Tibial nerve (tissue), 4 donors: ENCODE measurements at places on chromosomes 2 and 18. TPM values are rescaled to one million over a fixed set of nuclear protein-coding genes. Genes with fewer than 3 reads are reported as not detected.

GRCh38 chr18:23881778-23882177, 132.8 kb upstream of the TTC39C start:
- no peak overlapping the region for H3K27ac ChIP-seq
- no peaks in the 10 kb centered on the region for H3K4me1 ChIP-seq
- no peak for DNase-seq

- DNase-seq, result no peak
- H3K27ac ChIP-seq, result no peak overlapping the region
- peaks cover 32% of the 10 kb centered on the region for H3K36me3 ChIP-seq
- no peak overlapping the region for H3K4me3 ChIP-seq
- no peaks in the 10 kb centered on the region for H3K27me3 ChIP-seq
These were observed 44.0 kb downstream of the GPR155 start for GRCh38 chr2:174442546-174443510.

DNA sequence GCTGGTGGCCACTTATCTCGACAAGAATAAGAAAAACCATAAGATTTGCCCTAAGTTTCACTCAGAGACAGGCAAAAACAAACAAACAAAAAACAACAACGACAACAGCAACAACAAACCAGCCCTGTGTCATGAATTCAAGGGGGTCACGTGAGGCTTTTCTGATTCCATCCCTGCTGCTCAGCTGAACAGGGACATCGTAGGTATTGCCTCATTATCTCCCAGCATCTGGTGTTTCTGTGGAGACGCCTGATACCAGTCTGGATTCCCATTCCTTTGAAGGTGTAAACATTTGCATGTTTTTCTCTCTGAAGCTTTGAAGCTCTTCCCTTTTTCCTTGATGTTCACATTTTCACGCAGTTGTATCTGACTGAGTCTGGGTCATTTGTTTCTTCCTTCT, 117.4 kb downstream of the KCNF1 start:
- DNase-seq, result no peak
- H3K36me3 ChIP-seq, result no peaks in the 10 kb centered on the region

DNA sequence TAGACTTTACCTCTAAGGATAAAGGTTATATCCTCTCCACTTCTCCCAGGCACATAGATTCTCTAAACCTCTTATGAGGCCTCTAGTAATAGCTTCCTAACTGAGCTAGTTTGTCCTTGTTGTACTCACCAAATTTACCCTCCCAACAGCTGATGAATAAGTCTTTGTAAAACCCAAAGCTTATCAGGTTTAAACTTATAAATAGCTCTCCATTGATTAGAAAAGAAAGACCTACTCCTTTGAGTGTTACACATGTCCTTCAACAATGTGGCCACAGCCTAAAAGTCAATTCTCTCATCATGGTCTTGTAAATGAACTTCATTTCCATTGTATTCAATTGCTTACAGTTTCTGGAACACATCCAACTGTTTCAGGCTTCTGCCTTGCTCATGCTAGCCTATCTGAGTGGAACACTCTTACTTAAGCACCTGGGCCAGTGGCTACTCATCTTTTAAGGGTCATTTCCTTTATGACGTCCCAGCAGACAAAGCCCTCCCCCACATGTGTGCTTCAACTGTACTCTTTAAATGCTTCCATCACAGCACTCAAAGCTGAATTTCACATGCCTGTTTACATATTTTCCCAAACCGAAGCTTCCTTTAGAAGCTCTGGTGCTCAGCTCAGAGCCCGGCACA, 131.6 kb downstream of the CDH2 start:
- H3K4me1 ChIP-seq, result no peaks in the 10 kb centered on the region
- H3K4me3 ChIP-seq, result no peak overlapping the region
- no peak overlapping the region for H3K27ac ChIP-seq
- DNase-seq, result no peak

GRCh38 chr18:27750014-27750413, 426.9 kb downstream of the CDH2 start:
- H3K4me1 ChIP-seq, result no peaks in the 10 kb centered on the region
- no peaks in the 10 kb centered on the region for H3K36me3 ChIP-seq
- DNase-seq, result no peak
- no peak overlapping the region for H3K4me3 ChIP-seq
- no peak overlapping the region for H3K27ac ChIP-seq

- H3K4me3 ChIP-seq, result no peak overlapping the region
- H3K27me3 ChIP-seq, result no peaks in the 10 kb centered on the region
- H3K36me3 ChIP-seq, result no peaks in the 10 kb centered on the region
- no peak overlapping the region for H3K27ac ChIP-seq
- no peaks in the 10 kb centered on the region for H3K4me1 ChIP-seq
- no peak for DNase-seq
These were observed 193.7 kb downstream of the GCA start for GRCh38 chr2:162537651-162538050.

DNA sequence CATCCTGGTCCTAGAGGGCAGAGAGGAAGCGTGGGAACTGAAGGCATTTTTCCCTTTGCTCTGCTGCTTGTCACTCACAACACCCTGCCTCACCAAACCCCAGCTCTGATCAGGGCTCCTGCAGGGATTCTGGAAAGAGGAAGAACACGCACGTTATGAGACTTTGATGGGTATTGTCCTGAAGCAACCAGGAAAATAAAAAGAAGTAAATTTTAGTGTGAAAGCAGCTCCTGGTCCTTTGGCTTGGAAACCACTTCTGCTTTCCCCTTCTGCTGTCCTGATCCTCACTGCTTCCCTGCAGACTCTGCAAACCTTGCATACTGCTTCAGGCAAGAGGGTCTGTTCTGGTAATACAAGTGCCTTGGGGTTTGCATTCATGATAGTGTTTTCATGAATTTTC, 164.1 kb downstream of the SLC8A1 start:
- no peak for DNase-seq
- H3K27me3 ChIP-seq, result no peaks in the 10 kb centered on the region
- no peaks in the 10 kb centered on the region for H3K4me1 ChIP-seq
- no peak overlapping the region for H3K27ac ChIP-seq

DNA sequence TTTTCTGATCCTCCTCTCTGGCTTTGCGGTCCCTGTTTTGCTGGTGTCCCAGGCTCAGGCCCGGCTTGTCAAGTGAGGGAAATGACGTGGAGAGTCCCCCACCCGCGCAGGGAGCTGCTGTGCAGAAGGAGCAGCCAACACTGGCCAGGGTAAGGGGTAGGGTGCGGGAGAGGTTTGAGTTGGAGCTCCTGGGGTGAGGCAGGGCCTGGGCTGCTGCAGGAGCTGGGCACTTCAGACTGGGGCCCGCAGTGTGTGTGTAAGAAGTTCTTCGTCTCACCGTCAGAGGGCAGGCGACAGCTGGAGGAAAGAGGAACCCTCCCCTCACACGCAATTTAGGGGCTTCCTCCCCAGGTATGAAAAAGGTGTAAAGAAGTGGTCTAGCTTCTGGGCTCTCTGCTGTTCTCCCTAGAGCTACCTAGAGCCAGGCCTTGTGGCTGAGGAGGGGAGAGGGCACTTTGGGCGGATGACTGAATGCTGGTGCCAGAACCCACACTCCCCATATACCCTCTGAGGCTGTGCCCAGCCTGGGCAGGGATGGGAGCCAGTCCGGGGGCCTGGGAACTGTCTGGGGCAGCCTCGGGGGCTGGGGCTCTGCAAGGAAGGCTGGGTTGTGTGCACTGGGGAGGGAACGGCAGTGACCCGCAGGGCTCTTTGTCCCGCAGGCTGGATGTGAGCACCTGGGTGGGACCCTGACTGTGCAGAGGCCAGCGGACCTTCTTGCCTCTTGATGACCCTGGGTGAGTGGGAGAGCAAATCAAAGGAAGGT, 11.8 kb downstream of the CELF4 start:
- no peaks in the 10 kb centered on the region for H3K36me3 ChIP-seq
- no peaks in the 10 kb centered on the region for H3K4me1 ChIP-seq
- no peaks in the 10 kb centered on the region for H3K27me3 ChIP-seq
- DNase-seq, result no peak
- no peak overlapping the region for H3K27ac ChIP-seq
- no peak overlapping the region for H3K4me3 ChIP-seq

- no peaks in the 10 kb centered on the region for H3K36me3 ChIP-seq
- no peaks in the 10 kb centered on the region for H3K27me3 ChIP-seq
- no peak overlapping the region for H3K4me3 ChIP-seq
These were observed 4.5 kb downstream of the LPIN1 start for GRCh38 chr2:11750917-11751316.

- DNase-seq, result no peak
- H3K4me1 ChIP-seq, result no peaks in the 10 kb centered on the region
- no peaks in the 10 kb centered on the region for H3K27me3 ChIP-seq
- no peak overlapping the region for H3K4me3 ChIP-seq
- H3K27ac ChIP-seq, result no peak overlapping the region
- no peaks in the 10 kb centered on the region for H3K36me3 ChIP-seq
These were observed 17.2 kb downstream of the COMMD1 start for GRCh38 chr2:61922714-61923113.

GRCh38 chr2:68031542-68032160, 31.2 kb downstream of the C1D start:
- no peaks in the 10 kb centered on the region for H3K36me3 ChIP-seq
- no peak overlapping the region for H3K4me3 ChIP-seq
- no peak for DNase-seq
- no peaks in the 10 kb centered on the region for H3K4me1 ChIP-seq
- H3K27ac ChIP-seq, result no peak overlapping the region

DNA sequence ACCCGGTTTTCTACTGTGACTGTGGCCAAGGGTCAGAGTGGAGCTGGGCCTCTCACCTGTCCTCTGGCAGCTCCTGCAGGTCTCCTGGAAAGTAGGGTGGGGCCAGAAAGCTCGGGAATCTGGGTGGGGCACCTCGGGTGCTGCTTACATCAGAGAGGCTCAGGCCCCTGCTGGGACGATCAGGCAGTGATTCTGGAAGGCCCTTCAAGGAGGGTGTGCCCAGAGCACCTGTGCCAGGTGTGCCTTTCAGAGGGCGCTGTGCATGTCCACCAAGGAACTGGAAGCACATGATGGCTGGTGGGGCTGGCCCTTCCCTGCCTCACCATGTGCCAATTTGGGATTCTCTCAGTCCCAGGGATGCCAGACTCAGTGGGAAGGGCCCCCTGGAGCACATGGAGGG, 44.0 kb downstream of the ATP6V1C2 start:
- H3K36me3 ChIP-seq, result no peaks in the 10 kb centered on the region
- no peaks in the 10 kb centered on the region for H3K4me1 ChIP-seq
- DNase-seq, result no peak
- H3K4me3 ChIP-seq, result no peak overlapping the region
- H3K27ac ChIP-seq, result no peak overlapping the region

DNA sequence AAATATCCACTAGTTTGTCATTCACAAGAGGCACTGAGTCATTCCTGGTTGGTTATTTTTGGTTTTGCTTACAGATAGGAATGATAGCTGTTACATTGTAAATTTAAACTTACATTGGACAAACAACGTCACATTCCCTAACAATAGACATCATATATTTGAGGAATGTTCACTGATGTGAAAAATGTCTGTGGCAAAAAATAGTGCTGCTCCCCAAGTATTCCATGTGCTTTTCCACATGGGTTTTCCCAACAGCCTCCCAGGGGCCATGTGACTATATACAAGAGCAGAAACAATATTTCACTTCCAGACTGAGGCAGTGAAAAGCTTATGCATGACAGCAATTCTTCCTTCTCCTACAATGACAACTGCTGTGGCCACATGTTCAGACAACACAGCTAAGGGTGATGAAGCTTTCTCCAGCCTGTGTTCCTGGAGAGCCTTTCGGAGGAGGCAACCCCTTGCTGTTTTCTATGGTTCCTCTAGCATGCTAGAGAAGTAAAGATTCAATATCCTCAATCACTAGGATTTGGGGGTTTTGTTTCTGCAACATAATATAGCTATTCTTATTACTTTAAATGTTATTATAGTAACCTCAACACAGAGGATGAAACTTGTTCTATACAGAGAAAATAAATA, 202.7 kb downstream of the PTH2R start:
- no peaks in the 10 kb centered on the region for H3K4me1 ChIP-seq
- no peaks in the 10 kb centered on the region for H3K27me3 ChIP-seq
- H3K27ac ChIP-seq, result no peak overlapping the region
- no peaks in the 10 kb centered on the region for H3K36me3 ChIP-seq
- H3K4me3 ChIP-seq, result no peak overlapping the region

- no peak for DNase-seq
- no peaks in the 10 kb centered on the region for H3K36me3 ChIP-seq
- no peaks in the 10 kb centered on the region for H3K27me3 ChIP-seq
- H3K4me3 ChIP-seq, result no peak overlapping the region
These were observed 75.6 kb downstream of the ATL2 start for GRCh38 chr2:38301340-38301968.

GRCh38 chr2:46966576-46966975, 51.0 kb upstream of the MCFD2 start:
- H3K27me3 ChIP-seq, result no peaks in the 10 kb centered on the region
- DNase-seq, result no peak
- H3K27ac ChIP-seq, result peak overlapping the region; percentile 78
- H3K4me3 ChIP-seq, result no peak overlapping the region

DNA sequence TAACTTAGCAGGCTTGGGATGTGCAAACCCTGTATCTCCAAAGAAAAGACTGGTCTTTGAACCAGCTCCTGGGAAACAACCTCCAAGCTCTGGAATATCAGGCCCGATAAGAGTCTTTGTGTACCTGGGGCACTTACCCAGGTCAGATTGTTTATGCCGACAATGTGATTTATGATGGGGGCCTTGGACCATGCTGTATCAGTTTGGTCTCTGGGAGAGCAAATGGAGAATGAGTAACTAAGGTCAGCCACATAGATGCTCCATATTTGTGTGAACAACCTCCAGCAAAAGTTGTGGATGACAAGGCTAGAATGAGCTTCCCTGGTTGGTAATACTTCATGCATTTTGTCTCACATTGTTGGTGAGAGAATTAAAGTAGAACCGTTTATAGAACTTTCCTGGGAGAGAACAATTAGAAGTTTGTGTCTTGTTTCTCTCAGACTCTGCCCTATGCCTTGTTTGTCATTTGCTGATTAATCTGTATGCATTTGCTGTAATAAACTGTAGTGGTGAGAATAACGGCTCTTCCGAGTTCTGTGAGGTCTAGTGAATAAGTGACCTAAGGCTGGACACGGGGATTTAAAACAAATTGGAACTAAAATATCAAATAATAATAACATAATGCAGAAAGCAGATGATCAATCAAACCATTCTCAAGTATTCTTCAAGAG, 259.1 kb downstream of the XIRP2 start:
- H3K4me3 ChIP-seq, result no peak overlapping the region
- H3K27ac ChIP-seq, result no peak overlapping the region
- H3K4me1 ChIP-seq, result no peaks in the 10 kb centered on the region
- no peaks in the 10 kb centered on the region for H3K27me3 ChIP-seq
- no peaks in the 10 kb centered on the region for H3K36me3 ChIP-seq
- DNase-seq, result no peak

- DNase-seq, result no peak
- H3K27ac ChIP-seq, result peak overlapping the region; percentile 95
- no peaks in the 10 kb centered on the region for H3K4me1 ChIP-seq
- no peaks in the 10 kb centered on the region for H3K36me3 ChIP-seq
These were observed 539 bp upstream of the MOB4 start for GRCh38 chr2:197515315-197515738.

Gene ANKRD30B
- 17.4 TPM for total RNA-seq

Gene CD8B
- not detected for total RNA-seq

Gene CEBPZOS
- total RNA-seq, result 21.9 TPM

Gene NOP58
- total RNA-seq, result 72.8 TPM

Gene GAL3ST2
- 3.9 TPM for total RNA-seq

Gene ADRA2B
- 2.1 TPM for total RNA-seq

Gene ERICH2
- total RNA-seq, result 0.98 TPM

Gene CCDC85A
- total RNA-seq, result 6.3 TPM

Gene REG3G
- total RNA-seq, result not detected

Gene KLHL29
- total RNA-seq, result 41.0 TPM

Gene SLC16A14
- 8.4 TPM for total RNA-seq

Gene DCDC2C
- 2.9 TPM for total RNA-seq

Gene RBMS1
- total RNA-seq, result 73.6 TPM

Gene TXNDC2
- total RNA-seq, result not detected

Gene ARL4C
- total RNA-seq, result 13.3 TPM

Gene LHCGR
- total RNA-seq, result 5.7 TPM

Gene LINC00305
- not detected for total RNA-seq

Gene SMPD4
- total RNA-seq, result 53.4 TPM

Gene CRYBA2
- not detected for total RNA-seq
